Natural killer cell treated with Interleukin-12 subunit alpha and Interleukin-12 subunit beta and Interleukin-15 and Interleukin-18, amount 100 ng/mL, for 72 hours (primary cell): ENCODE measurements at places on chromosomes 5 and 9. TPM values are rescaled to one million over a fixed set of nuclear protein-coding genes. Genes with fewer than 3 reads are reported as not detected.
A peak's percentile ranks its signal among the peaks of the same experiment; 100 is the strongest.

GRCh38 chr9:6239048-6239461, 23.4 kb downstream of the IL33 start:
- no peak for DNase-seq

Gene CMBL
- not detected for total RNA-seq

DNA sequence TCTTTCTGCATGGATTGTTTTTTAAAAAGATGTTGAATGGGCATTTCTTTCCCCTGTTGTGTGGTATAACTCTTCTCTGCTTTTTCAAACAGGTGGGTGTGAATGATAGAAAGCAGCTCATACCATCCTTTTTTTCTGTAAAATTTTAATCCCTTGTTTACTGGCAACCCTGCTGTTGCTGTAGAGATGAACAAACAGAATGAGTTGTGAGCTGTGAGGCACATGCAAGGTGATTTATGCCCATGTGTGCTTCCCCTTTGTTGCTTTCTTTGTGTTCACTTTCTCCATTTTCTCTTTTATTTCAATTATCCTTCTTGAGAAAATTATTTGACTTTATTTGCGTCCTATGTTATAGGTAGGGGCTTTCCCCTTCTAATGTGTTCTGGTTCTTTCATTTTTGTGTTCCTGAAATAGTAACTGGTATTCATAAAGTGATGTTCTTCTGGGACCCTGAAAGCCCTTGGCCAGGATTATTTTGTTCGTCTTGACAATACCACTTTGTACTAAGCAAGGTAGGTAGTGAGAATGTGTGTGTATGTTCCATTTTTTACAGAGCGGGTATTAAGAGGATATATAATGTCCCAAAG, 79.9 kb downstream of the AOPEP start:
- no peak for DNase-seq

DNA sequence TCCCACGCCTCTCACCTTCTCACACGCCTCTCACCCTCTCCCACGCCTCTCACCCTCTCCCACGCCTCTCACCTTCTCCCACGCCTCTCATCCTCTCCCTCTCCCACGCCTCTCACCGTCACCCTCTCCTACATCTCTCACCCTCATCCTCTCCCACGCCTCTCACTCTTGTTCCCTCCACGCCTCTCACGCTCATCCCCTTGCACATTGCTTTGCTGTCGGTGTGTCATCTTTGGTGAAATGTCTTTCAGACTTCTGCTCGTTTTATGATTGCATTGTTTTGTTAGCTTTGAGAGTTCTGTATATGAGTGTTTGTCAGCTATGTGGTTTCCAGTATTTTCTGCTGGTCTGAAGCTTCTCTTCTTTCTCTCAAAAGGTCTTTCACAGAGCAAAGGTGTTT, 102.7 kb downstream of the EHMT1 start:
- no peak for DNase-seq

Gene RASEF
- total RNA-seq = not detected

DNA sequence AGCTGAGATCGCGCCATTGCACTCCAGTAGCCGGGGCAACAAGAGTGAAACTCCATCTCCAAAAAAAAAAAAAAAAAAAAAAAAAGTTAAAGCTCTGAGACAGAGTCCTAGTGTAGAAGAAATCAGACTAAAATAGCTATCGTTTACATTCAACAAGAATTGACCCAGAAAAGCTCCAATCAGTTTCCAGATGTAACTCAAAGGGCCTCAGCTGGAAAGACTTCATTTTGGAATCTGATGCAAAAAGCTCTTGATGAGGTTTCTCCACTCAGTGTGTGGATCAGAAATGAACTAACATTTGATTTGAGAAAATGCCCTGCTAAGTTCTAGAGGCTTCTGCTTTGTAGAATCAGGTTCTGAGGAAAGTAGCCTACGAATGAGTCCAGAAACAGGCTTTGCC, 7.2 kb upstream of the C1QTNF2 start:
- no peak for DNase-seq

Gene PNPLA7
- 7.1 TPM for total RNA-seq

DNA sequence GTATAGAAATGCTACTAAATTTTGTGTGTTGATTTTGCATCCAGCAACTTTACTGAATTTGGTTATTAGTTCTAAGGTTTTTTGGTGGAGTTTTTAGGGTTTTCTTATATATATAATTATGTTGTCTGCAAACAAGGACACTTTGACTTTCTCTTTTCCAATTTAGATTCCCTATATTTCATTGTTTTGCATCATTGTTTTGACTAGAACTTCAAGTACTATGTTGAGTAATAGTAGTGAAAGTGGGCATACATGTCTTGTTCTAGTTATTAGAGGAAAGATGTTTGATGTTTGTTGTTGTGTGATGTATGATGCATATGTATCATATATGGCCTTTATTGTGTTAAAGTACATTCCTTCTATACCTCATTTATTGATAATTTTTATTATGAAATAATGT, 362.3 kb upstream of the PRR16 start:
- no peak for DNase-seq

DNA sequence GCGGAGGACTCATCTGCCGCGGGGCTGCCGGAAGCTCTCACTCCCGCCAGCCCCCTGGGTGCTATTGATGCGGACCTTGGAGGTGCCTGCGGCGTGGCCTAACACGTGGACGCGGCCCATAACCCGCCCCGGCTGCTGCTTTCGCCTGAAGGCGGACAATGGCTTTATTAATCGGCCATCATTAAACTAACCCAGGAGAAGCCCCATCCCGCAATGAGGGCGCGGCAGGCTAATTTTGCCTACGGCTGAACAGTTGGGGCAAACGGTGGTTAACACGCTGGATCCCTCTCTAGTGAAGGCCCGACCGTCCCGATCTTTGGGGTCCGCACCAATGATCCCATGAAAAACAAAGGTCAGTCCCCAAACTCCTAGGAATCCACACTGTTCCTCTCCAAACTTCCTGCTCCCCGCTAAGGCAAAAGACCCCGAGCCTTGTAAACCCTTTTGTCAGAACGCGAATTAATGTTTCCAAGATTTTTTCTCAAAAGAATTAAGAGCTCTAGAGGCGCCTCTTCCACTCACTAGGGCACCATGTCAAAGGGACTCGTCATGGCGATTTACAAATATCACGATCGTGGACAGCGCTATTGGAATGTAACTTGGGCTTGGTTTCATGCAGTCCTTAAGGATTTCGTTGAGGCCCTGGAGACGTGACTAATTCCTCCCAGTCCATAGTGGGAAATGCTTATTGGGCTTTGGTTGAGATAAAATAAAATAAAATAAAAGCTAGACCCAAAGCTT, 193.1 kb downstream of the MEF2C start:
- no peak for DNase-seq

DNA sequence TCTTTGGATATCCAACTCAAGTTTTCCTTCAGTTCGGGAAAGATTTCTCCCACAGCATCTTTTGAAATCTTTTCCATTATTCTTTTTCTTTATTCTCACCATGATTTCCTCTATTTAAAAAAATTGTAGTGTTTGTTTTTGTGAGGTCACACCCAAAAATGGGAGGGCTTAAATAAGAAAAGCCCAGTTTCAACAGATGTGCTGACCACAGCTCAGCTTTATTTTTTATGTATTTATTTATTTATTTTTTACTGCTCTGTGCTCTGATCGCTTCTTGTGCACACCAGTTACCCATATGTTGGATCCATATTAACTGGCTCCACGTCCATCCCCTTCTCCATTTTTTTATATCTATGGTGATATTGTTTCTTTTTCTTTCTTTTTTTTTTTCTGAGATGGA, 20.3 kb downstream of the GFPT2 start:
- DNase-seq = no peak

Gene PTGES
- not detected for total RNA-seq

DNA sequence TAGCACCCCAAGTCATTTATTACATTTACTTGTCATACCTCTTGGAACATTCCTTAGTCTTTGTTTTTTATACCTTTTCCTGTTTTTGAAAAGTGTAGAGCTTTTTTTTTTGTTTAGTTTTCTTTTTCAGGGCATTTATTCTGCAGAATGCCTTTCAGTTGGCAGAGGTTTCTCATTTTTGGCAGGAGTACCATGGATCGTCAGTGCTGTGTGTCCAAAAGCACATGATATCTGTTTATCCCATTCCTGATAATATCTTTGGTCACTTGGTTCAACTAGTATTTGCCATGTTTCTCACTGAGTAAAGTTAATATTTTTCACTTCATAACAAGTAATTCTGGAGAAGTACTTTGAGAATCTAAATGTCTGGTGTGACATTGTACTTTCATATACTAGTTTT, 10.7 kb downstream of the OGN start:
- DNase-seq = no peak

DNA sequence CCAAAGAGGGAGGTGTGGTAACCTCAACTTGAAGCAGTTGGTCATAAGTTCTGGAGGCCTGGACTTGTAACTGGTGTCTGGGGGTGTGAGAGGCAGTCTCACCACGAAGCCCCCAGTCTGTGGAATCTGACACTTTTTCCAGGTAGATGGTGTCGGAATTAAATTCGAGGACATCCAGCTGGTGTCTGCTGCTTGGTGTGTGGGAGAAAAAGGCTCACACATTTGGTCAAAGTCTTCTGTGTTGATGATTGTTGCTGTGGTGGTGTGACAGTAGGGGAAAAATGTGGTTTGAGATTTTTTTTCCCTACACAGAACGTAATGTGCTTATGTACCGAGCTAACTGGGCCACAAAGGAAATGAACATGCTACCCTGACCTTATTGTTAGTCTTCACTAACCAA, 251.9 kb downstream of the MAT2B start:
- peak; percentile 65 for DNase-seq

Gene LPAR1
- total RNA-seq = not detected

DNA sequence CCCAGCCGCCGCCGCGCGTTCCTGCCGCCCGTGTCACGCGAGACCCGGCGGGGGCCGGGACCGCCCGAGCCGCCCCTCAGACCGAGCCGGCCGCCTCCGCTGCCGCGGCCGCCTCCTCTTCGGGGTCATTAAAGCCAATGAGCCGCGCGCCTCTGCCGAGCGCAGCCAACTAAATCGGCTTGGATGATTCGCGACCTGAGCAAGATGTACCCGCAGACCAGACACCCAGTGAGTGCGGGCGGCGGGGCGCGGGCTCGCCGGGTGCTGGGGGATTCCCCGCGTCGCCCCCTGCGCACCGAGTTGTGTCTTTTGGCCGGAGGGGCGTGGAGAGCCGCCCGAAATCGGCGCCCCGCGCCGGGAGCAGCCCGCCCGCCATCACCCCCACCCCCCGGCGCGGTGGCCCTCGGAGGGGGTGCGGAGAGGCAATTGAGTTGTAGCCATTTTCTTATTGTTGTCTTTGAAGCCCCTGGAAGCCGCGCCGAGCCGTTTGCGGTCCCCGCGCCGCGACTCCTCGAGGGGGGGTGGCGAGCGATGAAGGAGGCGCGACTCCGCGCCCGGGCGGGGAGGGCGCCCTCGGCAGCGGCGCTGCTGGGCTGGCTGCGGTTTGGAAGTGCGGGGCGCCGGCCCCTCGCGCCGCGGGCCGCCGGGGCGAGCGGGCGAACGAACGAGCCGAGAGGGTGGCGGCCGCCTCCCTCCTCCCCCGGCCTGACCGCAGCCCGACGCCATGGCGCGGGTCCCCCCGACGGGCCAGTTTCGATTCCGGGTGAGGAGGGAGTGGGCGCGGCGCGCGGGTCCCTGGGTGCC, 1.0 kb downstream of the TLE4 start:
- peak; percentile 82 for DNase-seq

DNA sequence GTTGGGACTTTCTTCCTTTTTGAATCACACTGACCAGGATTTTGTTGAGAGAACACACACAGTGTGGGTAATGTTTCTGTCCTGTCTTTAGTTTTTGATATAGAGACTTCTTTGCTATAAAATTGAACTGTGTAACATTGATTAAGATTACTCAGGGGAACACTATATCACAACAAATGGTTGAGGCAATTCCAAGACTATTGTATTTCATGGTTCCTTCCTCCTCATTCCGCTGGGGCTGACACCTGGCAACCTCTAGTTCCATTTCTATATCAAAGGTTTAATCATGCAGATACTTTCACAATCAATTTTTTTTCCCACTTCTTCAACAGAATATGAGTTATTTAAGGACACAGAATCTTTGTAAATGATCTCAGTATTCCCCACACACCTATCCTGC, 182.2 kb downstream of the TAF11L14 start:
- DNase-seq = no peak

DNA sequence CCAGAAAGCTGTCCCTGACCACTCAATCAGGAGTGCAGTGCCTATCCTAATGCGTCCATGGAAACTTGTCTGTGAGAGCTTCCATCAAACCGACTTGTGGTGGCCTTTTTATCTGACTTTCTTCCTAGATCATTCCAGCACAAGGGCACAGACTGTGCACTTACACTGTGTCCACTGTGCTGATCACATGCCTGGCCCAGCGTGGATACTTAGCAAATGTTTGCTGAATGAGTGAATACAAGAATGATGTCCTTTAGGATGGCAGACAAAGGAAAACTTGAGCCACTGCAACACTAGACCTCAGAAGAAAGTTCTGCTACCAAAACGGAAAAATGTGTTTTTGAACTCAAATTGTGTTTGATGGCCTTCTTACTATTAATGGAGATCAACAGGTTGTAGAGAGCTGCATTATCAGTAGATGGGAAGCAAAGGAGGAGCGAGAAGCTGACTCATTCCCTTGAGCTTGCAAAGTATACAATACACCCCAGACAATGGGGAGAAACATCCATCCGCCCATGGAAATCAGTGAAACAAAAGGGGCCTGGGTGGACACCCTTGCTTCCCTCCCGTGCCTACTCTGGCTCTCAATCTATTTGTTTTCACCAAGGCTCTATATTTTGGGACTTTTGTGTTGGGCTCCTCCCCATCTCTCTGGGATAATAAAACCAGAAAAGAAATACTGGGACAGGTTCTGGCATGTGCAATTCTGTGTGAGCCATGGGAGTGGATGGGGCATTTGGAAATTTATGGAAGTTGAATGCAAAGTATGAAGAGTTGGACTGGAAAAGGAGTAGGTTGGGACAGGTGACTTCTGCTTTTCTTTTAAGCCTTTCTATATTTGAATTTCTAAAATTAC, 76.2 kb upstream of the ZFAND5 start:
- DNase-seq = no peak

DNA sequence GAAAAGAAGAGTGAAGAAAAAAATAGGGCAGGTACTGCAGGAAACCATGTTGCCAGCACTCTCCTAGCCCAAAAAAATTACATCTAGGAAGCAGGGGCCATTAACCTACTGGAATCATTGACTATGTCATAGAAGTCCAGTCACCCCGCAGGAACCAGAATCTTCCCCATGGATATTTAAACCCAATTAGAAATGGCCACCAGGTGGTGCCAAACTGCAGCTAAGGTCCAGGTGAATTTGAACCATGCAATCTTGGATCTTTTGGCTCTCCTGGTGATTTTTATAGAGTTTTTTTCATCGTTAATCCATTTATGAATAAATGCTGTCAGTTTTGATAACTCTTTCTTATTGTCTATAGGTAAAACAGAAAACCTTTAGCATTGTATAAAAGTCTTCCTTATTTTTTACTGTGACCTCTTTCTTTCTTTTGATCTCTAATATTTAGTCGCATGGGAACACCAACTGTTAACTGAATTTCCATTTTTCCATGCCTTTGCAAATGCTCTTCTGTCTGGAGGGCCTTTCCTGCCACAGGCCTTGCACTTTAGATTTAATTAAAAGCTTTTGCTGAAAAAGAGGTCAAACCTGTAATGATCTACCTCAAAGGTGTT, 147.5 kb upstream of the FGF10 start:
- DNase-seq = no peak

GRCh38 chr5:170757182-170757601, 26.3 kb upstream of the GABRP start:
- DNase-seq = no peak
